NCI-H1436 (cell line): ENCODE measurements at places on chromosomes 16 and 17.

DNA sequence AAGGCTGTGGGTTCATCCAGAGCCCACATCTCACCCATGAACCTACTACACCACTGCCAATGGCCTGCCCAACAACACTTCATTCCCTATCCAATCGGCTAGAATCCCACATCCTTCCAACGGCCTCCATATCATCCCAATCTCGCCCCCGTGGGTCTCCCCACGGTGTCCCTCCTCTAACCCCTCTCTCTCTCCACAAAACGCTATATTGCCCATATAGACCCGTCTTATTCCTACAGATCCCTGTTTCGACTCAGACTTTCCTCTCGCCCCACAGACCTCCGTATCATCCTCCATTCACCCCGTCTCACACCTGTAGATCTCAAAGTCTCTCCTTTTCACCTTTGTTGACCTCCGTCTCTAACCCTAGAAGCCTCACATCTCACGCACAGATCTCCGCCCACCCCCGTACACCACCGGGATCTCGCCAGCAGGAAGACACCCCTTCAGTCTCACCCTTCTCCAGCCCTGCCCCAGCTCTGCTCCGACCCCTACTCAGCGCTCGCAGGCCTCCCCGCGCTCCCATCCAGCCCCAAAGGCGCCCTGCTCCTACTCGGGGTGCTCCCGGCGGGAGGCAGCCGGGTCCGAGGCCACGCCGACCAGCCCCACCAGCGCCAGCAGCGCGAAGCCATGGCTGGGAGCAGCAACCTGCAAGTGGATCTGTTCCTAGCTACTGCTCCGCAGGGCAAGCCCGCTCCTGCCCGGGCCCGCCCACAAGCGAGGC lies at the start of gene FDXR:
Gene FDXR, minus strand, starts transcription at position 682 of the 724 bp plus-strand sequence. Its CDS starts 50 bp downstream, at position 632.
- DNase-seq, result peak; percentile 50

DNA sequence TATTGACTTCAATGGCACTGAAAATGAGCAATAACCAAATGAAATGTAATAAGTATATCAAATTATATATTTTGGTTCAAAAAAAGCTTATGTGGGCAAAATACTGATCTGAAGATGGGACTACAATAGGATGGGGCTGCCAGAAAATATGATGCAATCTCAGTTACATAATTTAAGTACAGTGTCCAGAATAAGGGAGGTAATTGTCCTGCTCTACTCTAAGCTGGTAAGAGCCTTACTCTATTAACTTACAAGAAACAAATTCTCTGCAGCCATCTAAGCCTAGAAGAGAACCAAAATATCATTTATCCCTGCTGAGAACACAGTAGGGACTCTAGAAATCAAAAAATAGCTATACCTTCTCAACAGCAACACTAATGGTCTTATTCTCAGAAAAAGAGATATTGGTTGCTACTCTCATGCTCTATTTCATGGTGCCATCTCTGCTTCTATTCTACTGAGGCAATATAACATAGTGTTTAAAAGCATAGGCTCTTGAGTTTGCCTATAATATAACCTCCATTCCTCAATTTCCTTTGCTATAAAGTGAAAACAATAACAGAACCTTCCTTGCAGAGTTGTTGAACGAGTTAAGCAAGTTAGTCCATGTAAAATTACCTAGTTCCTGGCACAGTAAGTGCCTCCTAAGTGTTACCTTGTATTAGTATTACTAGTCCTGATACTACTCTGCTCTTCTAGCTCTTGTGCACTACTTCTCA lies 19.9 kb downstream of the NQO1 start:
- no peak for DNase-seq

- DNase-seq, result peak; percentile 34
These were observed 10.7 kb downstream of the MSRB1 start for GRCh38 chr16:1932050-1933028.

- DNase-seq, result no peak
These were observed 21.5 kb downstream of the FBXO31 start for GRCh38 chr16:87361916-87362619.

DNA sequence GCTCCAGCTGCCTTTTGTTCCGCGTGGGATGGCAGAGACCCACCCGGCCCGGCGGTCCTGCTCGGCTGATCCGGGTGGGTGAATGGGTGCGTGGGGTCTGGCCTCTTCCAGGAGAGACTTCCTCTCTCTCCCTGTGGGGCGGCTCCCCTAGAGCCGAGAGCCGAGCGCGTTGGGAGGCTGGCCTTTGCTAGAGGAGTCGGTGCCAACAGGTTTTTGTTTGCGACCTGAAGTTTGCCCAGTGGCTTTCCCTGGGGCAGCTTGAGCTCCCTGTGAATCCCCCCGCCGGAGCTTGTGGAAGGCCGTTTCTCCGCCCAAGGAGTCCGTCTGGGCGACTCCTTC lies 970 bp downstream of the EPN2 start:
- peak; percentile 42 for DNase-seq

- DNase-seq, result no peak
These were observed 48.6 kb upstream of the PVALEF start for GRCh38 chr17:81116704-81117103.

DNA sequence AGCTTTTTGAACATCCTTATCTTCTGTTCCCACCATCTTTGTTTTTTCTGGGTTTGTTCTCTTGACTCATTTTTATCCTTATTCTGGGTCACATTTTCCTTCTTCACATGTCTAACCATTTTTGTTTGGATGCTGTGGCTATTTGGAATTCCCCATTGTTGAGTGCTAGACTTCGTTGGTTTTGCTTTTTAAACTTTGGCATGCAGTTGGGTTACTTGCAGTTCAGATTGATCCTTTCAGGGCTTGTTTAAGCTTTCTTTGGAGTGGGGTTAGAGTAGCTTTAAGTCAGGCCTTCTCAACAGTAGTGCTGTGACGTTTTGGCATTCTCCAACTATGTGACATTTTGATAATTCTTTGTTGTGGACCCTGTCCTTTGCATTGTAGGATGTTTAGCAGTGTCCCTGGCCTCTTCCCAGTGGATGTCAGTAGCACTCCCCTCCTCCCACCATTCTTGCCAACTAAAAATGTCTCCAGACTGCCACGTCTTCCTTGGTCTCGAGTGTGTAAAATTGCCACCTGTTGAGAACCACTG lies 21.1 kb downstream of the PRMT7 start:
- no peak for DNase-seq

- DNase-seq, result no peak
These were observed 78.1 kb upstream of the ZFHX3 start for GRCh38 chr16:73125850-73126524.

GRCh38 chr16:84955427-84955826 lies 55.9 kb downstream of the ZDHHC7 start:
- DNase-seq, result no peak

GRCh38 chr17:75998327-75998795 lies 2.3 kb upstream of the CDK3 start:
- DNase-seq, result no peak

- no peak for DNase-seq
These were observed 289.9 kb downstream of the CPPED1 start for GRCh38 chr16:12513791-12514175.

- DNase-seq, result no peak
These were observed 144.0 kb upstream of the TBX2 start for GRCh38 chr17:61255647-61256046.

GRCh38 chr16:57701759-57702371 lies 7.3 kb downstream of the DRC7 start:
- DNase-seq, result no peak

GRCh38 chr17:40072040-40072734 lies 9.4 kb downstream of the THRA start:
- peak; percentile 86 for DNase-seq

GRCh38 chr17:63775420-63775819 lies 1.4 kb downstream of the DDX42 start:
- no peak for DNase-seq

DNA sequence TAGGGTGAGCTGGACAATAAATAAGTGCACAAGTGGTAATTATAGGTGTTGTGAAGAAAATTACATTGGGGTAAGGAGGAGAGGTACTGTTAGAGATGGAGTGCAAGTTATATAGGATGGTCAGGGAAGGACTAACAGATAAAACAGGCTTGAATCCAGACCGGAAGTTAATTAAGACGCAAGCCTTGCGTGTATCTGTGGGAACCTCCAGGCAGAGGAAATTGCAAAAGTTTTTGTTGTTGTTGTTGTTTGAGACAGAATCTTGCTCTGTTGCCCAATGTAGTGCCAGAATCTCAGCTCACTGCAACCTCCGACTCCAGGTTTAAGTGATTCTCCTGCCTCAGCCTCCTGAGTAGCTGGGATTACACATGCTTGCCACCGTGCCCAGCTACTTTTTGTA lies 2.4 kb upstream of the ZNF18 start:
- DNase-seq, result no peak

DNA sequence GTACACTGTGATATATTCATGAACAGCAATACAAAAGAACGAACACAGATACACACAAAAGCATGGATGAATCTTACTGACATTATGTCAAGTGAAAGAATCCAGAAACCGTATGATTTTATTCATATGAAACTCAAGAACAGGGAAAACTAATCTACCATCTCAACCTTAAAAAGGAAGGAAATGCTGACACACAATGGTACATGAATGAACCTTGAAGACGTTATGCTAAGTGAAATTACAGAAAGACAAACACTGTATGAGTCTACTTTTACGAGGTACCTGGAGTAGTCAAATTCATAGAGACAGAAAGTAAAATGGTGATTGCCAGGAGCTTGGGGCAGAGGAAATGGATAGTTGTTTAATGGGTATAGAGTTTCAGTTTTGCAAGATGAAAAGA lies 8.7 kb upstream of the PRKCB start:
- no peak for DNase-seq

GRCh38 chr17:57872536-57872935 lies 22.7 kb upstream of the MRPS23 start:
- no peak for DNase-seq

DNA sequence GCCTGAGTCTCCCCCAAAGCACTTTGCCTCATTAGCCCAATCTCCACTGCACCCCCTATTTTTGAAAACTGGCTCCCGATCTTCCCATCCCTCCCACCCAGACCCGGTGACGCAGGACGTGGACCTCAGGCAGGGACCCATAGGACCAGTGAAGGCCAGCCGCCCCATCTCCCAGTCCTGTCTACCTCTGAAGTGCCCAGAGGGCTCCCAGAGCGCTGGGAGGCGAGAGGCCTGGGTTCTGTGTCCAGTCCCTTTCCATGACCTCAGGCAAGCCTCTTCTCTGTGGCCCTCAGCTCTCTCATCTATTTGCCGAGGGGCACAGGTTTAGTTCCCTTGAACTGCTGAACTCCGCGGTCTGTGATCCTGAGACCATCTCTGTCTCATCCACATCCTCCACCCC lies 714 bp downstream of the TNS4 start:
- DNase-seq, result no peak

GRCh38 chr17:17467016-17467415 lies 9.8 kb upstream of the MED9 start:
- no peak for DNase-seq

GRCh38 chr17:59513934-59514841 lies 51.2 kb upstream of the DHX40 start:
- DNase-seq, result peak; percentile 100

GRCh38 chr17:17510456-17511292 lies 14.5 kb upstream of the RASD1 start:
- no peak for DNase-seq

DNA sequence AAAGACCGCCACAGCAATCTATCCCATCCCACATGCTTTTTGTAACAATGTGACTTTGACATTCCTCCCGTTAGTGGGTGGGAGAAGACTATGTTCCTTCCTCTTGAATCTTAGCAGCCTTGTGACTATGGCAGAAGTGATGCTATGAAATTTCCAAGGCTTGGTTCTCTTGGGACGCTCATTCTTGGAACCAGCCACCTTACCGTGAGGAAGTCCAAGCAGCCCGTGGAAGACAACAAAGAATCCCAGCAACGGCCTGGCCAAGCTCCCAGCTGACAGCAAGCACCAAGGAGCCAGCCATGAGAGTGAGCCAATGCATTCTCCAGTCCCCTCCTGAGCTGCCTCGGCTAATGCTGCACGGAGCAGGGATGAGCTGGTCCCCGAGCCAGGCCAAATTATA lies 62.3 kb downstream of the VPS53 start:
- DNase-seq, result no peak

DNA sequence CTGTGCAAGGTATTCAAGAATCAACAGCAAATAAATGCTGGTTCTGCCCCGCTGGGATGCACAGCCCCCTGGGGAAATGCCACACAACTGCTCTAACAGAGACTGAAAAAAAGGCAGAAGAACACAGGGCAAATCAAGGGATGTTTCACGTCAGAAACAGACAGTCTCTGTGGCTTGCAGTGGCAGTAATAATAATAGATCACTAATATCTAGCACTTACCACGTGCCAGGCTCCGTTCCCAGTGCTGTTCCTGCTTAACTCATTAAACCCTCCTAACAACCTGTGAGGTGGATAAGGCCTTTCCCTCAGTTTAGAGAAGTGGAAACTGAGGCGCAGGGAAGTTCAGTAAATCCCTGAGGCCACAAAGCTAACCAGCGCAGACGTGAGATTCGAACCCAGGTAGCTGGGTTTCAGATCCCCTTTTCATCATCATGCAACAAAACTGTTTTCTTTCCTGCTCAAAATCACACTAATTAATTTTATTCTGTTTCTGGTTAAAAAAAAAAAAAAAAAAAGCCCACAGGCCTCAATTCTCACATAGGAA lies 36.7 kb downstream of the ARHGAP17 start:
- no peak for DNase-seq

GRCh38 chr17:34255381-34255732 lies 272 bp downstream of the CCL2 start:
- no peak for DNase-seq

- DNase-seq, result peak; percentile 60
These were observed 133.8 kb upstream of the PLCG2 start for GRCh38 chr16:81645266-81645694.

DNA sequence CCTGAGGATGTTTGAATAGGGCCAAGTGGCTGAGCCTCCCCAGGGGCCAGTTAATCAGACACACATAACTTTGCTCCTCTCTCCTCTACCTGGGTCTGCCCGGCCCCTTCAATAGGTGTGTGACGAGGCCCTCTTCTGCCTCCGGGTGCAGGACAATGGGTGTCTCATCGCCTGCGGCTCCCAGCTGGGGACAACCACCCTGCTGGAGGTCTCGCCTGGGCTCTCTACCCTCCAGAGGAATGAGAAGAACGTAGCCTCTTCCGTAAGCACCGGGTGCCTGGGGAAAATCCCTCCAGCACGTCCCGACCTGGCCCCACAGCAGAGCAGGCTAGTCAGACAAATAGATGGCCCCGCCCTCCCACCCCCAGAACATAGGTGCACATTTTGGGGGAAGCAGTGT lies 16.1 kb upstream of the KIF19 start:
- no peak for DNase-seq

GRCh38 chr17:57269598-57270255 lies 13.4 kb downstream of the MSI2 start:
- DNase-seq, result no peak

- no peak for DNase-seq
These were observed 13.5 kb downstream of the GALNS start for GRCh38 chr16:88843256-88843655.
